Effector CD4-positive, alpha-beta T cell (primary cell): ENCODE measurements at places on chromosomes 12 and 14.

- DNase-seq, result no peak
Observed at GRCh38 chr12:52952076-52952801, 3.3 kb downstream of the KRT18 start.

DNA sequence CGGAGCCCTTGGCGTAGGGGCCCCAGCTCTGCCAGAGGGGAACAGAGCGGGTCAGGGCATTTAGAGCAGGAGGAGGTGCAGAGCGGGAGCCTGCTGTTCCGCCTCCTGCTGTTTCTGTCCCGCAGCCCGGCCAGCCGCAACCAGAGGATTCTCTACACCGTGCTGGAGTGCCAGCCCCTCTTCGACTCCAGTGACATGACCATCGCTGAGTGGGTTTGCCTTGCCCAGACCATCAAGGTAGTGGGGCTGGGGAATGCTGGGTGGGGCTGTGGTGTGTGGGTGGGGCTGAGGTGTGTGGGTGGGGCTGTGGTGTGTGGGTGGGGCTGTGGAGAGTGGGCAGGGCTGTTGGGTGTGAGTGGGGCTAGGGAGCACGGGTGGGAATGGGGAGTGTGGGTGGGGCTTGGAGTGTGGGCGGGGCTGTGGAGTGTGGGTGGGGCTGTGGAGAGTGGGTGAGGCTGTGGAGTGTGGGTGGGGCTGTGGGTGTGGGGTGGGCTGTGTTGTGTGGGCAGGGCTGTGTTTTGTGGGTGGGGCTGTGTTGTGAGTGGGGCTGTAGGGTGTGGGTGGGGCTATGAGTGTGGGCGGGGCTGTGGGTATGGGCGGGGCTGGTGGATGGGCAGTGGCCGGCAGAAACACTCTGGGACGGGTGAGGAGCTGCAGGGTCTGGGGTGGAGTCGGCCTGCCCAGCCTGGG is 8.0 kb downstream of the ASPG start:
- DNase-seq, result no peak

DNA sequence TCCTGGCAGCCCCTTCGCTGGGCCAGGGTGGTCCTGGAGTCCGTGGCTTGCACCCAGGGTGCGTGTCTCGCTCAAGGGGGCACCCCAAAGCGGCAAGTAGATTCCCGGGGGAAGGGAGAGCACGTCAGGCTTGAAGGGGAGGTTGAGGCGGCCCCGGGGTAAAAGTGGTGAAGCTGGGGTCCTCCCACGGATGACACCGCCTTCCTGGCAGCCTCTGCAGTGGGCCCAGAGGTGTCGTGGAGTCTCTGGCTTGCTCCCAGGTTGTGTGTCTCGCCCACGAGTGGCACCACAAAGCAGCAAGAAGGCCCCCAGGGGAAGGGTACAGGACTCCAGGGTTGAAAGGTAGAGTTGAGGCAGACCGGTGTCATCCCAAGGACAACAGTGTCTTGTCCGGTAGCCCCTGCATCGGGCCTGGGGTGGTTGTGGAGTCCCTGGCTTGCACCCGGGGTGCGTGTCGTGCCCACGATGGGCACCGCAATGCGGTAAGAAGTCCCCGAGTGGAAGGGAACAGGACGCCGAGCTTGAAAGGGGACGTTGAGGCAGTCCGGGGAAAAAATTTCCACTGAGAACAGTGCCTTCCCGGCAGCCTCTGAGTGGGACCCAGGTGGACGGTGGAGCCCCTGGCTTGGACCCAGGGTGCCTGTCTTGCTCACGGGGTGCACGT is 158.0 kb upstream of the ALG10B start:
- DNase-seq, result no peak

GRCh38 chr14:78307671-78308070 is 137.5 kb downstream of the NRXN3 start:
- DNase-seq, result no peak

DNA sequence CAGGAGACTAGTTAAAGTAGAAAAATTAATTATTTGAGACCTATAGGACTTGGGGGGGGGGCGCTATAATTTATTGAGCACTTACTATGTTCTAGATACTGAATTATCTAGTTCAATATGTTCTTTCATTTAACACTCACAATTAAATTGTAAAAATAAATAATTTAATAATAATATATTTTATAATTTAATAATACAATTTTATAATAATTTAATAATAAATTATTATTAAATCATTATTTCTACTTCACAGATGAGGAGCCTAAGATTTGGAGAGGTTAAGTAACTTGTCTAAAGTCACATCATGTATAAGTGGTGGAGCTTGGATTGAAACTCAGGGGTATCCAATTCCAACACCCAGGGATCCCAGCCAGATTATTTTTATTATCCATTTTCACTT is 98.8 kb upstream of the CCDC175 start:
- DNase-seq, result no peak

DNA sequence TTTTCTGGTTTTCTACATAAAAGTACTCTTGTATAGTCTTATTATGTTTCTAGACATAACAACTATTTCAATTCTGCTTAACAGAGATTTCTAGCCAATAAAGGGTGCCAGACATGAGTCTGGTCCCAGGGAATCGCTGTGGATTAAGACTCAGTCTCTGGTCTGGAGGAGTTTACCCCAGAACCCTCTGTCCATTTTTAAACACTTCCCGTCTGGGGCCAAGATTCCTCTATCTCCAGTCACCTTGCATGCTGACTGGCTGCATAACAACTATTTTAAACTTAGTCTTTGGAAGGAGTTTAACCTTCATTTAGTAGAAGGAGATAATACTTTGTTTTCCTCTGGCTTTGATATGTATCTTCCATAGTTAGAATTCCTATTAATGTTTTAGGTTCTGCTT is 163.1 kb upstream of the IFNG-AS1 start:
- no peak for DNase-seq

- DNase-seq, result no peak
Observed at GRCh38 chr14:77562681-77563080, 53.8 kb downstream of the SPTLC2 start.

DNA sequence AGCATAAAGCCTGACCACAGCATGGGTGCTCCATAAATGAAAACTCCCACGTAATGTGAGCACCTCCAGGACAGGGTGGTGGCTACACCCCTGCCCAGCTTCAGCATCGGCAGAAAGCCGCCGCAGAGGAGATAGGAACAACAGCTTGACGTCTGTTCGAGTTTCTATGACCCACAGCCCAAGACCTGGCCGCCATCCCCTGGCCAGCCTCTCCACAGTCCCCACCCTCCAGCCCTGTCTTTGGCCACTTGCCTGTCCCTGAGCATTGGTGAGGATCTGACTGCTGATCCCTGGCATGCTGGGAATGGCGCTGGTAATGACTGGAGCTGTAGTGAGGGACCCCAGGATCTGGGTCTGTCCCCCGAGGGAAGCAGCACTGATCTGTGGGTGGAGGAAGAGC is 21.3 kb downstream of the POU6F1 start:
- DNase-seq, result no peak

DNA sequence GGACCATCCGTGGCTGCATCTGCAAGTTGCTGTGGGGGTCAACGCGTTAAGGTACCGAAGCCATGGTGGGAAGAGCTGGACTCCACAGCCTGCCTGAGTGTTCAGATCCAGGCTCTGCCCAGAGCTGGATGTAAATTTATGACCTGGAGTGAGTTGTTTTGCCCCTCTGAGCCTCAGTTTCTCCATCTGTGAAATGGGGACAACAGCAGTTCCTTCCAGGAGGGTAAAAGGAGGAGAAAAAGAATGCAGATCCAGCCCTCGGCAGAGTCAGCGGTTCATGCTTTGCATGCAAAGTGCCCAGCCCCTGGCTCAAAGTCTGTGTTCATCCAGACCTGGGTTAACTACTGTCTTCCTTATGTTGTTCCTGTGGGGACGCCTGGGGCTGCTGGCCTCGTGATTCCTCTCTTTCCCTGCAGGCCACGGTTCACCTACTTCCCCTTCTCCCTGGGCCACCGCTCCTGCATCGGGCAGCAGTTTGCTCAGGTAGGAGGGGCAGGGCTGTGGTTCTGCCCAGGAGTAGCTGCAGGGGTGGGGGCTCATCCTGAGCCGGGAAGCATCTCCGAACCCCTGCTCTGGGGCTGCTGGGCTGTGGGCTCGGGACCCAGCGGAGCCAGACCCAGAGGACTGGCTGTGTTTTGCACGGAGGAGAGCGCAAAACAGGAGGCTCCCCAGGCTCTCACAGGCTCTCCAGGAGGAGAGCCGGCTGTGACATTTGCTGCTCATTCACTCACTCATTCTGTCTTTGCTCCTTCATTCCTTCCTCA is 41.9 kb downstream of the CYP46A1 start:
- DNase-seq, result no peak

- no peak for DNase-seq
Observed at GRCh38 chr12:113075137-113075683, 18.7 kb downstream of the DTX1 start.

GRCh38 chr14:104976198-104977007 is 1.8 kb downstream of the AHNAK2 start:
- peak; percentile 84 for DNase-seq

- no peak for DNase-seq
Observed at GRCh38 chr14:105411985-105412770, 7.4 kb upstream of the MTA1 start.

DNA sequence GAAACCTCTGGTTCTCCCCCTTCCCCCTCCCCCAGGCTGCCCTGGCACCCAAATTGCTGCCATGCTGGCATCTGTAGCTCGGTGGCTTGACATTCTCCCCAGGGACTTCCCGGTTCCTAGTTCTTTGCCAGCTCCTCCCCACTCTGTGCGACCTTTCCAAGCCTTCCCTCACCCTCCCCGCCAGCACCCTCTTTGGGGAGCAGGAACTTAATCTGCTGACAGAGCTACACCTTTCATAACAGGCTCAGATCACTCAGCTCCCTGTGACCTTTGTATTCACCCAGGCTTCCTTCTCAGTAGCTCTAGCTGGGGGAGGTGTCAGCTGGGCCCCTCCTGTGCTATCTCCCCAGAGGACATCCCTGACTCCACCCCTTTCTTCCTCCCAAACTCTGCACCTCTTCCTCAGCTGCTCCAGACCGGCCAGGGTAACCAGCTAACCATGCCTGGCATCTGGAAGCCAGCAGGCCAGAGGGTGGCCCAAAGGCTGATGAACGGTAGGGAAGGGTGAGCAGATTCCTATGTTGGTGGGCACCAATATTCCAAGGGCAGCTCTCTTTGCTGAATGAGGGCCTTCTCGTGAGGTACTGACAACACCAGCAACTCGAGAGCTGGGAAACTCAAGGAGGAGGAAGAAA is 1.8 kb upstream of the COX14 start:
- no peak for DNase-seq

- no peak for DNase-seq
Observed at GRCh38 chr12:119241580-119242169, 62.9 kb downstream of the HSPB8 start.

GRCh38 chr14:50773632-50774541 is 57.1 kb downstream of the NIN start:
- DNase-seq, result no peak

GRCh38 chr14:27573018-27573417 is 975.2 kb upstream of the NOVA1 start:
- DNase-seq, result no peak

DNA sequence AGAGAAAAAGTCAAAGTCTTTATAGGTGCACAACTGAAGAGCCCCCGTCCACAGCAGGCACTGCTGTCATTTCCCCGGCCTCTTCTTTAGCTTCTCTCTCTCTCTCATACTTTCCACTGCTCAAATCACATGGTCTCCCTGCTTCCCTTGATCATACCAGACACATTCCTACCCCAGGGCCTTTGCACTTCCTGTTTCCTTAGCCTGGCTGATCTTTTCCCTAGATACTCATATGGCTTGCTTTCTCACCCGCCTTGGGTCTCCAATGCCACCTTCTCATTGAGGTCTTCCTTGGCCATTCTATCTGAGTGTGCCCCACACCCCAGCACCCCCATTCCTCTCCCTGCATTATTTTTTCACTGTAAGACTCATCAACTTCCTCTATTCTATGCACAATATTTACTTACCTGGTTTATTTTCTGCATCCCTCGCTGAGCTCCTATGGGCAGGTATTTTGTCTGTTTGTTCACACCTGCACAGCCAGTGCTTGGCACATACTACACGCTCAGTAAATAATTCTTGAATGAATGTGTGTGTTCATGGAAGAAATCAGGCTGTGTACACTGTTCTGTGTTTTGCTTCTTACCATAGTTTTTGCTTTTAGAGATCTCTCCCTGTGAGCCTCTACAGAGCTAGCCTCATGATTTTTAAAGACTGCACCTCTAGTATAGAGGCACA is 31.9 kb downstream of the SERPINA1 start:
- DNase-seq, result no peak

DNA sequence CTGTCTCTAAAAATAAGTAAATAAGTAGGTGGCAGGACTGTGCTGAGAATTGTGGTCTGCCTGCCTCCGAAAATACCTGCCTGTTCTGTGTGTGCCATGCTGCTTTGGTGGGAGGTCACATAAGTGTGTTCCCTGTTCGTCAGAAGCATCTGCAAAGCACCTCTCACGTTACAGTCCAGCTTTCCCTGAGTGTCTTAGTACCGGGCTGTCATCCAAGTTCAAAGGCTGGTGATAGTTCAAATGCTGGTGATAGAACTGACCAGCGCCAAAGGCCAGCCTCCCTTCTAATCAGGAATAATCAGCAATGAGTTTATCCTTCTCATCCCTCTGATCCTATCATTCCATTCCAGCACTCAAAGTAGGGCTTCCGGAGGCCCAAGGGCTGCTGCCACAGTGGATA is 5.6 kb downstream of the CABP1 start:
- no peak for DNase-seq

GRCh38 chr12:15774819-15775218 is 14.4 kb downstream of the EPS8 start:
- DNase-seq, result no peak

GRCh38 chr12:126883697-126884096 is 1383.3 kb upstream of the TMEM132C start:
- no peak for DNase-seq

DNA sequence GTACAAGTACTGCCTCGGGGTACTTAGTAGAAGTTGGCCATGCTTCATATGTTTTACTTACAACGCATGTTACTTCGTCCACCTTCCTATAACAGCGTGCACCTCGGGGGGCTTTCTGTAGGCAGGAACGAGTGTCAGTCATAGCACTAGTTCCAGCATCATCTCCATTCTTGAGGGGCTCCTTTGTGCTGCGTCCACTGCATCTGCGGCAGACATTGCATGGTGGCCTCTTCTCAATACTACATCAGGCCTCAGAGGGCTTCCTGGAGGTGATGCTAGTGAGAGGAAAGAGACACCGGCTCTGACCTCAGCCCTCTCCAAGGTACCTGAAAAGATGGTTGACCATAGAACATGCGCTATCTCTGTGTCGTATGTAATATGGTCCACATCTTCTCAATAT is 121.2 kb upstream of the RTL1 start:
- DNase-seq, result no peak

- DNase-seq, result no peak
Observed at GRCh38 chr14:54116972-54117371, 160.3 kb upstream of the BMP4 start.

DNA sequence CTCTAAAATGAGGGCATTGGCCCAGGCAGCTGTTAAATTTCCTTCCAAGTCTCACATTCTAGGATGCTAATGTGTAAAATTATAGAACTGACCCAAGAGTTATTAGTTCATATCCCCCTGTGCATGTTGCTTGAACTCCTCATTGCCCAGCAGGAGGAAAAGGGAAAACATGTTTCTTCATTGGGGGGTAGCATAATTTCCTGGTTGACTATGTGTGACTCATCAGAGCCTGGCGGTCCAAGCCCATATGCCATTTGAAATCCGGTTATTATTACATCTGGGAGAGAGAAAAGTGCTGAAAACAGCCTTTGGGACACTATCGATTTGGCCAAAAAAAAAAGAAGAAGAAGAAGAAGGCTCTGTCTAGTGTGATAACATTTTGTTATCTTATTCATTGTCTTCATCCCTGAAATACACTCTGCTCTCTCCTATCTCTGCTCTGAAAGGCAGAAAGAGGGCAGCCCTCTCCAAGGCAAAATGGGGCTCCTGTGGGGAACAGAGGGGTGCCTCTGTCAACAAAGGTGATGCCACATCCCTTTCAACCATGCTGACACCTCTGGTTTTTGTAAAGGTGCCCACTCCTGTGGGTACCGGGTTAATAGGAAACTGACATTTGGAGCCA is 114.2 kb downstream of the DAD1 start:
- DNase-seq, result no peak
